AG08395 (cell line): ENCODE measurements at places on chromosomes 2 and 18.
A peak's percentile ranks its signal among the peaks of the same experiment; 100 is the strongest.

DNA sequence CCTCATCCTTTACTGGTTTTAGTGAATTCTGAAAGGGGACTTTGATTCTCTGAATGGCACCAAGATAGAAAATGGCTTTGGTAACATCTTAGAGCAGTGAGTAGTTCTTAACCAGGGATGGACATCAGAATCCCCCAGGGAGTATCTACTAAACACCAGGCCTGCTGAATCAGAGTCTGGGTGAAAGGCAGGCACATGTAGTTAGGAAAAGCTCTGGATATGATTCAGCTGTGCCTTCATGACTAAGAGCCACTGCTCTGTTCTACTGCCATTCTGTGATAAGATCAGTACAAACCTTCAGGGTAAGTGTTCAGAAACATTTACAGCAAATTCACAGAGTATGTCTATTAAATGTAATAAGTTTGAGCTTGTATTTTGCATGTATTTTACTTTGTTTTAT is 46.2 kb upstream of the B3GNT2 start:
- DNase-seq: peak; percentile 86

GRCh38 chr2:126699716-126700581 is 44.0 kb downstream of the GYPC start:
- DNase-seq: no peak

DNA sequence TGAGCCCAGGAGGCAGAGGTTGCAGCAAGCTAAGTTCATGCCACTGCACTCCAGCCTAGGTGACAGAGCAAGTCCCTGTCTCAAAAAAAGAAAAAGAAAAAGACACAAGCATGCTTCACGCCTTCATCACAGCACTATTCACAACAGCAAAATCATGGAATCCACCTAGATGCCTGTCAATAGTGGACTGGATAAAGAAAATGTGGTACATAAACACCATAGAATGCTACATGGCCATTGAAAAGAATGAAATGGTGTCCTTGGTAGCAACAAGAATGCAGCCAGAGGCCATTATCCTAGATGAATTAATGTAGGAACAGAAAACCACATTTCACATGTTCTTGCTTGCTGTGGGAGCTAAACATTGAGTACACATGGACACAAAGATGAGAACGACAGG is 392.6 kb downstream of the EIPR1 start:
- DNase-seq: no peak

DNA sequence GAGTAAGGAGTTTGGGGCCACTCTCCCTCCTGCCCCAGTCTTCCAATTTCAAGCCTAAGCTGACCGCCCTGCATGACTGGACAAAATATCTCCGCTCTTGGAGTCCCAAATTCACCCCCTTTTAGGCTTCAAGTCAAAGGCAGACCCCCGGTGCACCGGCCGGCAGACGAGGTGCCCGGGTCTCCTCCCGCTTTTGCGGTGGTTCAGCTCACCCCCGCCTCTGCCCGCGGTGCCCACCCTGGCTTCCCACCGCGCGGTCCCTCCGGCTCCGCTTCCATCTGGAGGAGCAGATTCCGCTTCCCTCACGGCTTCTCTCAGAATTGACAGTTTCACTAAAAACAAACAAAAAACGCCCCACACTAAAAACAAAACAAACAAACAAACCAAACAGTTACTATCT is 56.5 kb downstream of the SERPINB8 start:
- no peak for DNase-seq

GRCh38 chr2:12594590-12594989 is 122.1 kb upstream of the TRIB2 start:
- no peak for DNase-seq

- peak; percentile 74 for DNase-seq
Observed at GRCh38 chr2:237978058-237978712, 11.4 kb downstream of the UBE2F start.

- DNase-seq: no peak
Observed at GRCh38 chr18:80253236-80253635, 5.9 kb upstream of the PARD6G start.

- DNase-seq: no peak
Observed at GRCh38 chr2:120005834-120006521, 6.9 kb upstream of the EPB41L5 start.

DNA sequence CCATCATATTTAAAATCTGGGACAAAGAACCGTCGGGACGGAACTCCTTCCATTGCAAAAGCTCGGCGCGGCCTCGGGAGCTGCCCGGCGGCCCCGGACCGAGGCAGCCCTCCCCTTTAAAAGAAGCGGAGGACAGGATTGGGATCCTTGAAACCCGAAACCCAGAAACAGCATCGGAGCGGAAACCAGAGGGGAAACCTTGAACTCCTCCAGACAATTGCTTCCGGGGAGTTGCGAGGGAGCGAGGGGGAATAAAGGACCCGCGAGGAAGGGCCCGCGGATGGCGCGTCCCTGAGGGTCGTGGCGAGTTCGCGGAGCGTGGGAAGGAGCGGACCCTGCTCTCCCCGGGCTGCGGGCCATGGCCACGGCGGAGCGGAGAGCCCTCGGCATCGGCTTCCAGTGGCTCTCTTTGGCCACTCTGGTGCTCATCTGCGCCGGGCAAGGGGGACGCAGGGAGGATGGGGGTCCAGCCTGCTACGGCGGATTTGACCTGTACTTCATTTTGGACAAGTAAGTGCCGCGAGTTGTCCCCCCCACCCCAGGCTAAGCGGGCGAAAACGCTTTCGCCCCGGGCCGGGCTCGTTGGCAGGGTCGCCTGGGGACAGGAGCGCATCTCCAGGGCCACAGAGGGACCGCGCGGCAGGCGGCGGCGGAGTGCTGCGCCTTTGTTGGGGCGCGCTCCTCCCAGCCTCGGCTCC is at the start of gene ANTXR1:
ANTXR1 (plus strand) TSS at position 38 of the 698 bp plus-strand sequence; CDS start at position 359, 321 bp downstream.
- peak; percentile 31 for DNase-seq

GRCh38 chr2:241126771-241127202 is 22.5 kb downstream of the PASK start:
- no peak for DNase-seq

- no peak for DNase-seq
Observed at GRCh38 chr2:119753930-119754321, 5.8 kb upstream of the PTPN4 start.

DNA sequence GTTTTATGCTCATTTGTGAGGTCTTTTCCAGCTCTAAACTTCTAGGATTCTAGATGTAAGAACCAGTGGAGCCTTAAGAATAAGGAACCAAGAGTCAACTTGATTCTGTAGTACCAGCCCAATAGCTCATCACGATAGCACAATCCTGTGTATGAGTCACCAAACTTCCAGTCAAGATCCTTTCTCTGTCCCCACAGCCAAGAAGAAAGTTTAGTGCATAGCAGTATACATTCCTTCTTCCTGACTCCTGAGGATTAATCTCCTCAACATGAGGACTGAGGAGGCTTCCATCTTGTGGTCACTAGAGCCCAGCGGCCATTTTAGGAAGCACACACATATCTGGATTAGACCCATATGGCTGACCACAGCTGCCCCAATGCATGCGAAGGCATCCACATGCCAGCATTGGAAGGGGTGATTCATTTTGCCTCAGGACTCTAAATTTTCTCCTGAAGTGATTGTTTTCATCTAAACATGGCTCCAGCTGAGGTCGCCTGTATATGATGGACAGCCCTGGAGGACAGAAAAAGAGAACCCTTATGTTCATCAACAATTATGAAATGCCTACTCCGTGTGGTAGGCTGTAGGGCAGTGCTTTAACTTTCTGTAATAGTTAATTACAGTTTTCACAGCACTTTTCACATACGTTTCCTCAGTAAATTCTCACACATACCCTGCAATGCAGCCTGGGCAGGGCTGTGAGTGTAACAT is 53.5 kb downstream of the RASGRP3 start:
- DNase-seq: peak; percentile 94

DNA sequence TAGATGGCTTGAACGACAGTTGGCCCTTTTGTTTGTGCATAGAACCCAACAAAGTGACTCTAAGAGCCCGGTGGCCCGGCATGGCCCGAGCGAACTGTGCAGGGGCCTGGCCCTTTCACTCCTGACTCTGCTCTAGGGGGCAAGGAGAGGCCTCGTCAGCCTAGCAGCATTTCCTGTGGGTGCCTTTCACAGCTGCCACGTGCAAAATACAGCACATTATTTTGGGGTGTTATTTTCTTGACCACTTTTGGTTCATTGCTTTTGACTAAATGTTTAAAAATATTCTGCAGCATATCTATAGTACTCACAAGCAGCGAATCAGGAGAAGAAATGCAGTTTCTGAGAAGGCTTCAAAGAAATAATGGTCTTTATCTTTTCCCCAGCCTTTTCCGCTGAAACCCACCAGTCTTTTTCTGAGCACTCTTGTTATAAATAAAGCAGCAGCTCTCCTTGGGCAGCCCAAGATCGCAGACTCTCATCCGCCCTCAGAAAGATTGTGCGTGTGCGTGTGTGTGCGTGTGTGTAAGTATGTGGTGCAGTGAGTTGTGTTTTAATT is 31.3 kb downstream of the DGKD start:
- DNase-seq: no peak

GRCh38 chr2:68118816-68119215 is 38.9 kb upstream of the PNO1 start:
- no peak for DNase-seq

GRCh38 chr2:219658196-219658846 is 30.9 kb downstream of the SLC4A3 start:
- peak; percentile 62 for DNase-seq

GRCh38 chr2:225114786-225115323 is 72.6 kb upstream of the DOCK10 start:
- no peak for DNase-seq

- no peak for DNase-seq
Observed at GRCh38 chr2:195696012-195696411, 39.0 kb downstream of the SLC39A10 start.

- peak; percentile 32 for DNase-seq
Observed at GRCh38 chr2:179344280-179344964, 79.8 kb upstream of the SESTD1 start.

- DNase-seq: no peak
Observed at GRCh38 chr2:44352510-44352909, 8.8 kb downstream of the PREPL start.

GRCh38 chr2:7031547-7032245 is 114.5 kb downstream of the RNF144A start:
- DNase-seq: no peak

GRCh38 chr2:3645745-3646389 is 12.1 kb upstream of the ALLC start:
- DNase-seq: no peak

DNA sequence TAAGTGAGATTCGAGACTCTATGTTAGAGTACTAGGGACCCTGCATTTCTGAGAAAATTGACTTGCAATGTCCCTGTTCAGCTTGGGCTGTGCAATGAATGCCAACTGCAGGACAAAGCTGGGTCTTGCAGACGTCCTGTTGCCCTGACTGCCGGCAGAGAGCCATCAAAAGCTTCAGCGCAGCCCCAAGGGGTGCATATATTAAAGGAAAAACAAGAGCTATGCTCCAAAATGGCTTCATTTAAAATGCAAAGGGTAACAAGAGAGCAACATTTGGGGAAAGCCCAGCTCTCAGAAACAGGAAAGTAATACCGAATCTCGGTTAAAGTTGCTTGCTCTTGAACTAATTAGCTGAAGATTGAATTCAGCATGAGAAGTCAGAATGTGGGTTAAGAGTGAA is 110.9 kb upstream of the PNPT1 start:
- no peak for DNase-seq

- DNase-seq: no peak
Observed at GRCh38 chr2:71603851-71604725, 150.7 kb downstream of the DYSF start.

DNA sequence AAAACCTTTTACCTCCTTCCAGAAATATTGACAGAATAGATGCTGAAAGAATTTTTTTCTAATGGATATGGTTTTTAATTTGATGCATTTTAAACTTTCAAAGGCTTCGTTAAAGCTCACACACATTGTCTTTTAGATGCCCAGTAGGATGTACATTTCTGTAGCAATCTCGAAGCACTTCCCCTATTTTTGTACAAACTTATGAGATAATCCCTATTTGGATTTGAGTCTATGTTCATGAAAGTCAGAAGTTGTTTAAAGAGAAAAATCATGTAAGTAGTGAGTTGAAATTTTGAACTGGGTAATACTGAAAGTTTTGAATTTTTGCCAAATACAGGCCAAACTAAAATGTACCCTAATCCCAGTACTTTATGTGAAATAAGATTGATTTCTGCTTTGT is 38.1 kb upstream of the MMADHC start:
- DNase-seq: no peak

DNA sequence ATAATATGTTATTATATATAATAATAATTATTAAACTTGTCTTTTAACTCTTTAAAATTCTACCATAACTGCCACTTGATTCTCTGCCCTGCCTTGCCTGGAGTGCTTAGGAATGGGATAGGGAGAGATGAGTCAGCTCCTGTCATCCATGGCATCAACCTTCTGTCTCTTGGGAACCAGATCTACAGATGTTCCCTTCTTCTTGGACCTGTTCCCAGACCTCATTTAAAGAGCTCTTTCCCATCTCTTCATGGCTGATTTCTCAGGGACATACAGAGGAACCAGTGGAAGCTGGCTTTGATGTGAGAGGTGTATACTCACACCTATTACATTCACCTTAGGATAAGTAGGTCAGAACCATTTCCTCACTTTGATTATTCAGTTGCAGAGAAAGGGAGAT is 155.3 kb upstream of the MYO3B start:
- DNase-seq: peak; percentile 85

GRCh38 chr2:66462501-66462825 is 27.5 kb downstream of the MEIS1 start:
- DNase-seq: no peak

DNA sequence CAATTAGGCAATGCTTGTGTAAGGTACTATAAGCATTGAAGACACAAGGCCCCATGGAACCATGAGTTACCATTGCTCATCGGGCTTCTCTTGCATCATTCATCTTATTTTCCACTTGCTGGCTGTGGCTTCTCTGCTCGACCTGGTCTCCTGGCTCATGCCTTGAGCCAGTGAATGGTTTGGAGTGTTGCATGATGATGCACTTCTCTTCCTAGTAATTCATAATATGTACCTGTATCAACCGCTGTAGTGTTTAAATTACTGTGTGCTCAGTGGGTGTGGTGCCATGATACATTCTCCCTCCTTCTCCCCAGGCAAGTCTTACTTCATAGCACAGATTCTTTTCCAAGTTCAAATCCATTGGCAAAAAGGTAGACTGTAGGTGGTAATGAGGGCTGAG is 66.8 kb downstream of the ABCA12 start:
- DNase-seq: no peak

DNA sequence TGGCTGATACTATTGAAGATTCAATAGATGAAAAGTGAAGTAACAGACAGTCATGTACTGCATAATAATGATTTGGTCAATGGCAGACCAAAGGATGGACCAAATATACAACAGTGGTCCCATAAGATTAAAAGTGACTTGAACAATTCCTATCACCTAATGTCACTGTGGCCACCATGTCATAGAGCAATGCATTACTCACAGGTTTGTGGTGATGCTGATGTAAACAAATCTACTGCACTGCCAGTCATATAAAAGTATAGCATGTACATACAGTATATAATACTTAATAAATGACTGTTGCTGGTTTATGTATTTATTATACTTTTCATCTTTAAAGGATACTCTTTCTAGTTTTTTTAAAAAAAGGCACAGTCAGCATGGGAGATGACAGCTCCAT is 99.9 kb downstream of the USP34 start:
- DNase-seq: no peak
